ENCODE measurements at places on chromosomes 5 and 9.

GRCh38 chr5:127804886-127805426 lies 101.8 kb downstream of the CCDC192 start:
- DNase-seq = no peak

DNA sequence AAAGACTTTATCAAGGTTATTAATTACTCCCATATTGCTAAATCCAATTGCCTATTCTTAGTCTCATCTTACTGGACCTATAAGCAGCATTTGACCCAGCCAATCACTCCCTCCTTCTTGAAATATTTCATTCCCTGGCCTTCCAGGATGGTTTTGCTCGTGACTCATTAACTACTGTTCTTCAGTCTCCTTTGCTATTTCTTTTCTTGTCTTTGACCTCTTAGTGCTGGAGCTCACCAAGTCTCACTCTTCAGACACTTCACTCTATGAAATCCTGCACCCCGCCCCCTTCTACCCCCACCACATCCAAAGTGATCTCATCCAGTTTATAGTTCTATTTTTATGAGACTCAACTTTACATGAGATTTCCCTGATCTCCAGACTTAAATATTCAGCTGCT lies 803.1 kb upstream of the WWC1 start:
- DNase-seq = no peak

DNA sequence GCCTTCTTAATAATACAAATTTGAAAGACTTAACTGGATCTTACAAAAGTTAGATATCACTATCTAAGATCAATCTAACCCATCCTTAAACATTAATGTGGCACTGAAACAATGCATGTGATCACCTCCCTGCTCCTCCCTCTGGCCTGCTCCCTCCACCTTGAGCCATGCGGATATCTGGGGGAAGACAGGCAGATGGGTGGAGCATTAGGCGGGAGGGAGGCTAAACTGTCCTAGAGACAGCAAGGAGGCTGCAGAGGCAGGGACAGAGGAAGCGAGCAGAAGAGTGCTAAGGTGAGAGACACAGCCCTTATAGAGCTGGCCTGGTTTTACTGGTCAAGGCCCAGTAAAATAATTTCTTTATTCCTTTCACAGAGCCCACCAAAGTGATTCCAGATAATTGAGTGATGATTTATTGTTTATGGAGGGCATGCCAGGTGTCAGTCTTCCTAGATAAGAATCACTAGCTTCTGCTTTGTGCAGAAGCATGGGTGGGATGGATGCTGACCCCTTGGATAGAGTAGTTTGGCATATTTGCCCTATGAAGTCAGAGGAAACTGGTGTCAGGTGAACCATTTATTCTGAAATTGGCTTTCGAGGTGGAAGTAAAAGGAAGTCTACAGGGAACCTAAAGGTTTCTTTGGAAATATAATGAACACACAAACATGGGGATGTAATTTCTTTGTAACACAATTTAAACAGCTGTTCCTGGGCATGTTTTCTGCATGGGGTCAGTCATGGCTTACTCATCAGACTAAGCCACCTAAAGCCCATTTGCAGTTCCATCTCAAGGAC lies 188.3 kb downstream of the GNAQ start:
- DNase-seq = no peak

GRCh38 chr5:175728316-175728715 lies 70.4 kb downstream of the HRH2 start:
- DNase-seq = no peak

DNA sequence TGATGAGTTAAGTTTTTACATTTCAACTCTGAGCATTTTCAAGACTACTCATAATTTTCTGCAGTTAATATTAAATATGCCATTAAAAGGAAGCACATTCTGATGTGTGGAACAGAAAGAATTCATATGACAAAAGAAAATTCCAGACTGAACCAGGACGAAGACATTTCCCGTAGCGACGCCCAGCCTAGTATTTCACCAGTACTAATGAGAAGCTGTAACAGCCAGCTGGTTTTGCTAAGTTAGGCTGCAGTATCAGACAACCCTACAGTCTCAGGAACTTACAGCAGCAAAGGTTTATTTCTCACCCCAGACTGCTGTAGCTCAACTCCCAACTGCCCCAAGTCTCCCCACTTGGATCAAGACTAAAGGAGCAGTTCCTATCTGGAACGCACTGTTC lies 91.6 kb downstream of the TMEM174 start:
- DNase-seq = no peak

DNA sequence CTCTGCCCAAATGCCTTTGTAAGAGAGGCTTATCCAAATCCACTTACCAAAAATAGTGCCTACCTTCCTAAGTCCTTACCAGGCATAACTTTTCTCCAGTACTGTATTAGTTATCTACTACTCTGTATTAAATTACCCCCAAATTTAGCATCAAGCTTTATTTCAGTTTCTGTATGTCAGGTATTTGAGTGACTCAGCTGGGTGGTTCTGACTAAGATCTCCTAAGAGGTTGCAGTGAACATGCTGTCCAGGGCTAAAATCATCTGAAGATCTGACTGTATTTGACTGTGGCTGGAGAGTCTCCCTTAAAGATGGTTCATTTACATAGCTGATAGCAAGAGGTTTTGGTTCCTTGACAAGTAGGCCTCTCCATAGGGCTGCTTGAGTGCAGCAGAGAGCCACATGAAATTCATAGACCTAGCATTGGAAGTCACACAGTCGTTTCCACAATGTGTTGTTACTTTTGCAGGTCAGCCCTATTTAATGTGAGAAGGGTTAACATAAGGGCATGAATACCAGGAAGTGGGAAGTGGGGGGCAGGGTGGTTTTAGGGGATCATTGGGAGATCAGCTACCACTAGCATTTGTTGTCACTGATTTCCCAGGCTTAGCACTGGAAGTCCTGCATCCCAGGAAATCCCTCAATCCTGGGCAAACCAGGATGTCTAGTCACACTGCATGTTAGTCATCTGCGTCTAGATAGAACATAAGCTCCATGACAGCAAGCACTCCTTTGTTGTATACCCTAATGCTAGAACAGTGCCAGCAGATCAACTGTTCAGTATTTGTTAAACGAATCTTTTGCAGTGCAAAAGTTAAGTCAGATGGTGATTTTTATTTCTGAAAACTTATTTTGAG lies 2.0 kb upstream of the ZNF622 start:
- peak; percentile 16 for DNase-seq

DNA sequence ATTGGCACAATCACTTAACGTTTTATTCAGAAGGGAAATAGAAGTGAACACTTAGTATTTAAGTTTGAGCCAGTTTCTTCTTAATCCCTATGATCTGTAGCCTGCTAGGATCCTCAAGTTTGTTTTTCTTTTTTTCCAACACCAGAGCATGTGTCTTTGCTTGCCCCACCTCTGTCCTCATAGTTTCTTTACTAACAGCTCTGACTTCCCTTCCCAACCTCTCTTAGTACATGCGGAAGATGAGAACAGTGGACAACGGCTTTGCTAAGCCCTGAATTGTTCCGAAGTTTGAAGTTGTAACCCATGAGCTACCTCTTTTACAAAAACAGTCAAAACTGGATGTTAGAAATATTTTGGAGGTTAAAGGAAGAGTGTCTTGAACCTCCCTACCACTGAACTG lies 61.7 kb upstream of the TAF11L2 start:
- peak; percentile 81 for DNase-seq

- no peak for DNase-seq
Observed at GRCh38 chr5:129051283-129051682, 43.3 kb upstream of the ISOC1 start.

DNA sequence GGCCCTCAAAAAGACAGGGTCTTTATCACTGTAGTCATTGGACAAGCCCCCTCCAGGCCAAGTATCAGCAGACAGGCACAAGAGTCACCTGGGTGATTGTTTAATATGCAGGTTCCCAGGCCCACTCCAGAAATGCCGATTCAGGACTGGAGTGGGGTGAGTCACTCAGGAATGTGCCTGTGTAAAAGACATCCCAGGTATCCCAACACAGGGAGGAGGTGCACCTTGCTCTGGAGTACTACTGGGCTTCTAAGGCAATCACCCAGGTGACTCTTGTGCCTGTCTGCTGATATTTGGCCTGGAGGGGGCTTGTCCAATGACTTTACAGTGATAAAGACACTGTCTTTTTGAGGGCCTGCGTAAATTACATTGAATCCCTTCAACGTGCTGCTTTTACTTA lies 40.6 kb downstream of the ACTL7B start:
- DNase-seq = no peak

- no peak for DNase-seq
Observed at GRCh38 chr5:143886651-143887638, 75.0 kb downstream of the HMHB1 start.

DNA sequence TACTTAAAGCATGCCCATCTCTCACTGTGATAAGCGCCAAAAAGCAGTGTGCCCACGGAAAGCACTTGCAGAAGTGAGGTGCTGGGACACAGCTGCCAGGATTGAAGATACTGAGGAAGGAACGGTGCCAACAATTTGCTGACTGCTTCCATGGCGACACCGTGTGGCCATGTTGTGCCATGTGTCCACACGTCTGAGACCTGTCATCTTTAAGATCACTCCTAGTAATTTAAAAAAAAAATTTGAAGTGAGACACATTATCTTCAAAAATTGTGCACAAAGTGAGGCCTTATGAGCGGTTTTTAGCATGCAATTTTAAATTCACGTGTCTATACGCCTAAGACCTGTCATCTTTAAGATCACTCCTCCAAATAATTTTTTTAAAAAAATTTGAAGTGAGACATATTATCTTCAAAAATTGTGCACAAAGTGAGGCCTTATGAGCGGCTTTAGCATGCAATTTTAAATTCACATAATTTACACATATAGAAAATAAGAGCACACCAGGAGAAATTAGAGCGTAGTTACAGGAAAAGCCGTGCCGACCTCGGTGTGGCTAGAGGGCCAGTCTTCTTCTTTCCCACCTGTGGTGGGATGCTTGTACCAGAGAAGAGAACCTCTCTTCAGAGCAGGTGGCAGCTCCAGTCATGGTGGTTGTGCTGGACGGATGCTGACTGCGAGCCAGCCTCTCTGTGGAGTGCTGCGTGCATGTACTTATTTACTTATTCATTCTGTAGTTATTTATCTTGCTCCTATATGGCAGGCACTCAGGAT lies 21.4 kb upstream of the FLT4 start:
- DNase-seq = peak; percentile 82

DNA sequence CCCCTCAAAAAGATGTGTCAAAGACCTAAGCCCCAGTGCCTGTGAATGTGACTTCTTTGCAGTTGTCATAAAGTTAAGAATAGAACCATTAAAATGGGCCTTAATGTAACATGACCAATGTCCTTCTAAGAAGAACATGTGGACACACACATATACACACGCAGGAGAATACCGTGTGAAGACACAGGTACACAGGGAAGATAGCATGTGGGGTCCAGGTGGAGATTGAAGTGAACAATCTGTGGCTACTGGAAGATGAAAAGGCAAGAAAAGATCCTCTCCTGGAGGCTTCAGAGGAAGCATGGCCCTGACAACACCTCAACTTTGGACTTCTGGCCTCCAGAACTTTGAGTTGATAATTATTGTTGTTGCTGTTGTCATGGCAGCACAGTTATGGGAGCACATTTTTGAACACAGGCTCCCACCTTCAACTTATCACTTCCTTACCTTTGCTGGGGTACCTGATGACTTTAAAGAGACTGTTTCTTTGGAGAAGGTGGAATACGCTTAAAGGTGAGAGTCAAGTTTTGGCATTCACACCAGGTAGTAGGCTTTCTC lies 123.5 kb upstream of the ADCY2 start:
- DNase-seq = no peak

DNA sequence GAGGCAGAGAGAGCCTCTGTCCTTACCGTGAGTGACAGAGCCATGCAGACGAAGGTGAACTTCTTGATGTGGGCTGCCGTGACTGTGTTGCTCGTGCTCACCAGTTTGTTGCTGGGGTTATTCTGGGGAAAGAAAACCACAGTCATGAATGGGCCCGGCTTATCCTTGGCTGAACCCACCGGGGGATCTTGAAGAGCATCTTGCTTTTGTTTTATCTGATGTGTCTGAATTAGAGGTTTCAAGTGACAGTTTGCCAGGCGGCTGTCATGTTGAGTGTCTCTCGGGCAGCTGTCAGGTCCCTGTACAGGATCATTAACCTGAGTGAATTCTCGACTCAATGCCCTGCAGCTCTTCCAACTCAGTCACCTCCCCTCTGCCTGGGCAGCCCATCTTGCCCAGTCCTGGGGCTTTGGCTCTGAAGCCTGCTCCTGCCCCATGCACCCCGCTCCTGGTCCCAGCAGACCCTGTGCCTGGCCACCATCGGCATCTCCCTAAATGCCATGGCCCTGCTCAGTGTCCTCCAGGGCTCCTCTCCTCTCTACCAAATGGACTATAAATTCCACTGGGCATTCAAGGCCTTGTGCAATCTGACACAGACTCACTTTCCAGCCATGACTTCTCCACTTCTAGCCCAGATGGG lies 77.4 kb downstream of the OTULIN start:
- DNase-seq = no peak

- no peak for DNase-seq
Observed at GRCh38 chr9:672851-673250, 168.6 kb upstream of the DMRT1 start.
